HFF-Myc (cell line): ENCODE measurements at places on chromosomes 16 and 17.

DNA sequence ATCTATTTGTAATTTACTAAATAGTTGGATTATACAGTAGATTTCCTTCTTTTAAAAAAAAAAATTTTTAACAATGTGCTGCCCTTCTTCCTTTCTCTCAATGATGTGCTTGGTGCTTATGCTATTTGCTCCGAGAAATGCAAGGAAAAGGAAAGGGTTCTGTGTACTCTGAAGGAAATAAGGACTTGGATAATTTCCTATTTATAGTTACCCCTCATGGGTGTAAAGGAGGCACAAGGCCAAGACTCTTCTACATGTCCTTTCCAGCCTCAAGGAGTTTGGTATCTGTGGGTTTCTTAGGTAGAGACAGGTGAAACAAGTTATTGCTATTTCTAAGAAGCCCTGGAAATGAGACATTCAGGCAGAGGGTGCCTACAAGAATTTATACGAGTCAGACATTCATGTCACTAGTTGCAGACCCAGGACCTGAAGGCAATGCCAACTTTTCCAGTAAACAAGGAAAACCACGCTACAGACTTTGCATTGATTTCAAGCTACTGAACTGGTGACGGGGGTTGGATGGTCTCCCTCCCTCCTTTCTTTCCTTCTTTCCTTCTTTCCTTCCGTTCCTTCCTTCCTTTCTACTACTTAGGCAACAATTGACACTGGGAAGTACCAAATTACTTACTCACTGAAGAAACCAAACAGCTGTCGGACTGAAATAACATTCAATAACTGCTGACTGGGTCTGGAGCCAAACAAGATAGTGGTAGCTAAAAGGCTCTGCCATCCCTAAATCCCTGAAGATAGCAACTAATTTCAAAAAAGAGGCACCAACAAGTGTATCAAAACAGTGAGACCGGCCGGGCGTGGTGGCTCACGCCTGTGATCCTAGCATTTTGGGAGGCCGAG is 33.8 kb upstream of the GHDC start:
- DNase-seq, result no peak

- DNase-seq, result no peak
Measured at GRCh38 chr16:88195911-88196465, 186.8 kb upstream of the ZNF469 start.

DNA sequence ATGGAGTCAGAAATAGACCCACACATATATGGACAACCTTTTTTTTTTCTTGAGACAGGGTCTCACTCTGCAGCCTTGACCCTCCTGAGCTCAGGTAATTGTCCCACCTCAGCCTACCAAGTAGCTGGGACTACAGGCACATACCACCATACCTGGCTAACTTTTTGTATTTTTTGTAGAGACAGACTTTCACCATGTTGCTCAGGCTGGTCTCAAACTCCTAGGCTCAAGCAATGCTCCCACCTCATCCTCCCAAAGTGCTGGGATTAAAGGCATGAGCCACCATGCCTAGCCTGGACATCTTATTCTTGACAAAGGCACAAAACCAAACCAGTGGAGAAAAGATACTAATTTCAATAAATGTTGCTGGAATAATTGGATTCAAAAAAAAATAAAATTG is 14.7 kb upstream of the NACA2 start:
- no peak for DNase-seq

DNA sequence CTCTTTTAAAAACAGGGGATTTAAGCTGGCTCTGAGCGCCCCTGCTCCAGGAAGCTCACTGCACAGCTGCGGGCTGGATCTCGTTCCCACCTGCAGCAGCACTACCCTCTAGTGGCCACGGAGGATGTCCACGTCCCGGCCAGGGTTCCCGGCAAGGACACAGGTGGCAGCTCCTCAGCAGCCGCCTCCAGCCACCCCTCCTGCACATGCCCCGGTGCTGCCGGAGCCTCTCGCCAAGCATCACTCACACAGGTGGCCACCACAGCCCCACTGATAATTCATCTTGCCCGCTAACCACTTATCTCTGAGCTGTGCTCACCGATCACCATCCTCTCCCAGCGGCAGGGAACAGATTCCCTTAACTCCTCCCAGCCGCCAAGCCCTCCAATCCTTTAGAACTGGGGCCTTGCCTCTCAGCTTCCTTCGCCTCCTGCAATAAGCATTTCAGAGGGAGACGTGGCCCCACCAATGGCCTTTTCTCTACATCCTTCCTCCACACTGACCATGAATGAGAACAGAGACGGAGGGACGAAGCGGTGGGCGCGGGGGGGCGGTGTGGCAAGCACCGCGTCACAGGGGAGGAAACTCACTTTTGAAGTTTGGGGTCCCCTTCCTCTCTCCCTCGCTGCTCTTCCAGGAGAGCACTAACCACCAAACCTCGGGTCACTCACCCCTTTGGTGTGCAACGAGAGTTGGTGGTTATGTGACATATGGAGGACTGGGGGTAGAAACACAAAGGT is 222.1 kb downstream of the RBFOX3 start:
- DNase-seq, result no peak

- no peak for DNase-seq
Measured at GRCh38 chr17:55068862-55069811, 100.6 kb downstream of the STXBP4 start.

DNA sequence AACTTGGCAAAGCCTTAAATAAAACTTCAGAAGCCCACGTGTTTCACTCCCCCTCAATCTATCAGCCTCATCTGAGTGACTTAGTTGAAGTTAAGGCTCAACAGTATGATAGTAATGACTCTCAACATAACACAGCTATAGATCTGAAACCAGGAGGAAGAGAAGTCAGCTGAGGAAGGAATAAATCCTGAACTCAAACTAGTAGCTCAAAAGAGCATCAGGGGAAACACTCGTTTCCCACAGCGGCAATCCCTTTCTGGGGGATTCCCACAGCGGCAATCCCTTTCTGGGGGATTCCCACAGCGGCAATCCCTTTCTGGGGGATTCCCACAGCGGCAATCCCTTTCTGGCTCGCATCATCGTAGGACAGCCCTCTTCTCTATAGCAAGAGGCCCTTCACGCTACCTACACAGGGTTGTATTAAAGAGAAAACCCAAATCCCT is 56.8 kb downstream of the ZZEF1 start:
- DNase-seq, result no peak

- no peak for DNase-seq
Measured at GRCh38 chr16:6517020-6517720, 815.5 kb upstream of the RBFOX1 start.

- no peak for DNase-seq
Measured at GRCh38 chr17:63837962-63838600, 4.4 kb downstream of the SMARCD2 start.

- no peak for DNase-seq
Measured at GRCh38 chr16:75333721-75334163, 82.3 kb upstream of the BCAR1 start.

- DNase-seq, result no peak
Measured at GRCh38 chr16:53822936-53823529, 119.1 kb downstream of the FTO start.

DNA sequence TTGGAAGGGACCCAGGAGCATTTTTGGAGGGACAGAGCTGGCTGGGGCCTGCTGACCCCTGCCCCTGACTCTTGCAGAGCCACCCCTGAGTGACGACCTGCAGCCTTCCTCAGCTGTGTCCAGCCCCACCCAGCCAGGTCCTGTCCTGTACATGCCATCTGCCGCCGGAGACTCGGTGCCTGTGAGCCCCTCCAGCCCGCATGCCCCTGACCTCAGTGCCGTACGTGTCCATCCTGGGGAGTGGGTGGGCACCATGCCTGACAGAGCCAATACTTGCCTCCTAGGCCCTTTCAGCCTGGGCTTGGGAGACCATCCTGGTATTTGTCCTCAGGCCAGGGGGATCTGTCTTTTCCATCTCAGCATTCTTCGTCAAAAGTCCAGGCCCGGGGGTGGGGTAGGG is 27.5 kb downstream of the UNC13D start:
- no peak for DNase-seq

- no peak for DNase-seq
Measured at GRCh38 chr17:50181591-50182560, 16.1 kb downstream of the SGCA start.

- DNase-seq, result no peak
Measured at GRCh38 chr16:1906846-1907165, 11.4 kb downstream of the HS3ST6 start.

DNA sequence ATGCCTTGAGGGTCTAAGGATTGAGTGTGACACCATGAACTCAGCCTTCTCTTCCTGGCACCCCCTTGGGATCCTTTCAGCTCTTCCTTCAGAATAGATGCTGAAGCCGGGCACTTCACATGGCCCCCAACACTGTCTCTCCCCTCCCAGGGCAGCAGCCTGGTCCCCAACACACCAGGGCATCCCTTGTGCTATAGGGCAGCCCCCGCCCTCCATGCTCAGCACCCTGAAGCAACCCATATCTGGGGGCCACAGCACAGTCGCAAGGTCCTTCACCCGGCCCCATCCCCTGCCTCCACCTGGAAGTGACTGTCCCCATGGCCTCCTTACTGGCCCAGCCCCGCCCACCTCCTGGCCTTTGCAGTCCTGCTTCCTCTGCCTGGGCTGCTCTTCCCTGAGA is 143.1 kb downstream of the C16orf95 start:
- no peak for DNase-seq

- DNase-seq, result no peak
Measured at GRCh38 chr17:57636985-57637665, 108.0 kb downstream of the CCDC182 start.

DNA sequence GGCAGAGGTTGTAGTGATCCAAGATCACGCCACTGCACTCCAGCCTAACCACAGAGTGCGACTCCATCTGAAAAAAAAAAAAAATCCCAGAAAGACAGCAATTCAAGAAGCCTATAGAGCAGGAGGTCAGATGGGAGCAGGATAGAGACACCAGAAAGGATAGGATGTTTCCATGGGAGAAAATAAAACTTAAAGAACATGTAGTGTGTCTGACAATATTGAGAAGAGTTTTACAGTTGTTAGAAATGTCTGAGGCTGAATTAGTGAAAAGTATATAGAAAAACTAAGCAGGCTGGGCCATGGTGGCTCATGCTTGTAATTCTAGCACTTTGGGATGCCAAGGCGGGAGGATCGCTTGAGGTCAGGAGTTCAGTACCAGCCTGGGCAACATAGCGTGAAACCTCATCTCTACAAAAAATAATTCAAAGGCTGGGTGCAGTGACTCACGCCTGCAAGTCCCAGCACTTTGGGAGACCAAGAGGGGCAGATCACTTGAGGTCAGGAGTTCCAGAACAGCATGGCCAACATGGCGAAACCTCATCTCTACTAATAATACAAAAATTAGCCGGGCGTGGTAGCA is 15.3 kb upstream of the TRIM37 start:
- no peak for DNase-seq

GRCh38 chr17:14752011-14752410 is 451.1 kb downstream of the HS3ST3B1 start:
- DNase-seq, result no peak

- no peak for DNase-seq
Measured at GRCh38 chr17:76635039-76635438, 8.5 kb downstream of the ST6GALNAC1 start.

- no peak for DNase-seq
Measured at GRCh38 chr17:73733517-73733916, 89.3 kb upstream of the SDK2 start.

GRCh38 chr16:13612623-13613022 is 307.3 kb upstream of the ERCC4 start:
- no peak for DNase-seq

DNA sequence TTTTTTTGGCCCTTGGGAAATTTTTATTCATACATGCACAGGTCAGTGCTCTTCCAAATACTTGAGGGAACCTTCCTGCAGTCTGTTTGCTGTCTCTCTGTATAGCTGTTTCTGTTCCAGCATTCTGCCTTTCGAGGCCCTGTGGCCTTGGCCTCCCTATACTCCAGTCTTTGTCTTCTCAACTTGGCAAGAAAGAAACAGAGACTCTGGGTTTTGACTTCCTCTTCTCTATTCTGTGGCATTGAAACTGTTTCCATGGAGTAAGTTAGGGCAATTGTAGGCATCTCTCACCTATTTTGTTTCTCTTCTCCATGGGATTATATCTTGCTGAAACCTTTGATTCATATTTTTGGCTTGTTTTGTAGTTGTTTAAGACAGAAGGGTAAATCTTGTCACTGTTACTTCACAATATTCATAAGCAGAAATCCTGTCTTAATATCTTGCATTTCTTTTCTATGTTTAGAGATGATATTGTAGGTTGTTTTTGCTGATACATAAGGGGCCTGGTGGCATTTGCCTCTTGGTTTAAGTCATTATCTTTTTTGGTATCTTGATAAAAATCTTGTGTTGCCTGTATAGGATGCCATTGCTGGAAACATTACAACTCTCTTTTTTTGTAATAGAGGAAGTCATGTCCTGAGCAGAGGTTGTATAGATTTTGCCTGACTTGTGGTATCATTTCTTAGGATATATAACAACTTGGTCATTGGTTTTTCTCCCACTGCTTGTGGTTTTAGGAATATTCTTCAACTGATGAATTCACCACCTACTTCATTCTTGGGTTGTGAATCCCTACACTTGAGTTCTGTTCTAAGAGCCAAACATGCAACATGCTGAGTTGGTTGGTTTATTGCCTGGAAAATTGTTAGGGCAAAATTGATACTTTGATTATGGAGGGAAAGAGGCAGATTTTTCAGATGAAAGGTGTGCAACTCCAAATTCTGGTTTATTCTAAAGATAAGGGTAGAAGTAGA is 168.6 kb downstream of the FTO start:
- DNase-seq, result no peak

DNA sequence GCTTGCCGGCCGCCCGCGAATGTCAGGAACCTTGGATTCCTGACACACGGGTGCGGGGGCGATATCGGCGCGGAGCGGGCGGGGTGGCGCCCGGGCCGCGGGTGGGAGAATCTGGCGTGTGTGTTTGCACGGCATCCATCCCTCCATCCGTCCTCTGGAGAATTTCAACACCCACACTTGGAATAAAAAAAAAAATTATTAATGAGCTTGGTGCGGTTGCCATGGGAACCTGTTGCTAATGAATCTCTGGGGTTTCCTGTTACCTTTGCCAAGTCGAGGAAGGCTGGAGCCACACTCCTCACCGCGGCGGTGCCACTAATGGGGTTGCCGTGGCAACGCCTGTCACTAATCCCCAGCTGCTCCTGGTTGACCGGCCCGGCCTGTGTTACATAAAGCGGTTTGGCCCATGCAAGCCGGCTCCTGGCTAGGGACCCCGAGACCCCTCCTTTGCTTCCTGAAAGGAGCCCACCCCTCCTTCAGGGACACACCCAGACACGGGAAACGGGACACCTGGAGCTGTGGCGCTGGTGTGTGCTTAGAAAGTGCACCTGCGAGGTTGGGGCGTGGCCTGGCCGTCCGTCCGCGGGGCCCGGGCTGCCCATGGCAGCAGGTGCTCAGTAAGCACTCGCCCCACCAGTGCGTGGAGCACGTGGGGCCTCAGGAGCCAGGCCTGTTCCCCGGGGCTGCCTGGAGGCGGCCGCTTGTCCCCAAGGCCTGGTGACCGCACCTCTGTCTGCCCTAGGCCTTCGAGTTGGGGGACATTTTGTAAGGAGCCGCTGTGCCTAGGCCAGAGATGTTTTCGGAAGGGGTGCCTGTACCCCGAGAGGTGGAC is 14.6 kb downstream of the CACNA1H start:
- DNase-seq, result no peak
